ENCODE measurements at places on chromosomes 6 and 20. TPM values are rescaled to one million over a fixed set of nuclear protein-coding genes. Genes with fewer than 3 reads are reported as not detected.

The CLVS2 gene
- not detected for total RNA-seq

The DDX43 gene
- total RNA-seq = 0.78 TPM

DNA sequence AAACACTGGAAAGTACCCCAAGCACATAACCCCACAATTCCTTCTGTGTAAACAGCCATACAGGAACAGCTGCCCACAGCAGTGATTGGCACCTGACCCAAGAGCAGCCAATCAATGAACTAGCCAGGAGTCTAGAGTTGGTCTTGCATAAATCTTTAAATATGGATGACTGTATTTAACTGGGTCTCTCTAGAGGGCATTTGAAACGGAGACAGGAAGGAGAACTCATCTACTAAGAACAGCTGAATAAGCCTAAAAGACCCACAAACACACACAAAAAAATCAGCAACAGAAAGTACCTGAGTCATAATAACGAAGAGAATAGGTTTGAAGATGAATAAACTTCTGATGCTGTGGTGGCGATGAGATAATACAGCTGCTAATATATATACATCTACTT, 49.0 kb upstream of the ASF1A start:
- DNase-seq = no peak

DNA sequence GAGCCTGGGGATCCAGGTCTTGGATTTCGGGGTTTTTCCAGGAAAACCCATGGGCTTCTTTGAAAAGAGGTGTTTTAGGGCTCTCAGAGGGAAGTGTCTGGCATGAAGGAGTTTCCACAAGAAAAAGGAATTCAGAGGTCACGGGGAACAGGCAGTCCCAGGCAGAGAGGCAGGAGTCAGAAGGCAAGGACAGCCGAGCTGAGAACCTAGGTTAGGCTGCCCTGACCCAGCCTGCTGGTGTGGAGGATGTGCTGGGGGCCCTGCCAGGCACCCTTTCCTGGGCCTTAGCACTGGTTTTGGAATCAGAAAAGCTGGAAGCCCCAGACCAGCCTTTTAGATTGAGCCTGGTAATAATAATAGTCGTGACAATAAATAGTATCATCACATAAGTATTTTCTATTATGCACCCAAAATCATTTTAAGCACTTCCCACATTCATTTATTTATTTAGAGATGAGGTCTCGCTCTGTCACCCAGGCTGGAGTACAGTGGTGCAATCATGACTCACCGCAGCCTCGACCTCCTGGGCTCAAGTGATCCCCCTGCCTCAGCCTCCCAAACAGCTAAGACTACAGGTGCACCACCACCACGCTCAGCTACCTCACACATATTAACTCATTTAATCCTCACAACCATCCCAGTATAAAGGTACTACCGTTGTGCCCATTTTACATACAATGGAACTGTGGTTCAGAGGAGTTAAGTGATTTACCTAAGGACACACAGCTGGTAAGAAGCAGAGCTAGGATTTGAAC, 19.9 kb downstream of the TGM2 start:
- DNase-seq = no peak

GRCh38 chr6:77880501-77880900, 227.7 kb downstream of the MEI4 start:
- no peak for DNase-seq

- DNase-seq = no peak
These were observed 8.9 kb upstream of the LKAAEAR1 start for GRCh38 chr20:64093013-64093503.

- no peak for DNase-seq
These were observed 154.4 kb downstream of the TMEM200A start for GRCh38 chr6:130520221-130520620.

GRCh38 chr6:1575210-1576041, 34.3 kb upstream of the FOXC1 start:
- peak; percentile 36 for DNase-seq

DNA sequence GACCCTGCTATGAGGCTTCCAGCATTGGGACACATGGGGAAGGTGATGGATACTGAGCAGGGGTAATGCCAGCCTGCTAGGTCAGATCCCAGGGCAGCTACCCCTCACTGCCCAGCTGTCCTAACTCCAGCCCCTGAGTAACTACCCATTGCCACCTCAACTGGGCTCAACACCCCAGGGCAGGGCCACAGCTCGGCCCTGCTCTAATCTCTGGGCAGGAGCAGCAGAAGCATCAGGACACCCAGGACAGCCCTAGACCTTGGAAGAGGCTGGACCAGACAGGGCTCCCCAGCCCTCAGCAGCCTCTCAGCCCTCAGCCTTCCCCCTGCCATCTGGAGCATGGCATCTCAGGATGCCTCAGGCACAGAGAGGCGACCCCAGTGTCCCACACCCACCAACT, 67.4 kb upstream of the TOP1 start:
- DNase-seq = no peak

DNA sequence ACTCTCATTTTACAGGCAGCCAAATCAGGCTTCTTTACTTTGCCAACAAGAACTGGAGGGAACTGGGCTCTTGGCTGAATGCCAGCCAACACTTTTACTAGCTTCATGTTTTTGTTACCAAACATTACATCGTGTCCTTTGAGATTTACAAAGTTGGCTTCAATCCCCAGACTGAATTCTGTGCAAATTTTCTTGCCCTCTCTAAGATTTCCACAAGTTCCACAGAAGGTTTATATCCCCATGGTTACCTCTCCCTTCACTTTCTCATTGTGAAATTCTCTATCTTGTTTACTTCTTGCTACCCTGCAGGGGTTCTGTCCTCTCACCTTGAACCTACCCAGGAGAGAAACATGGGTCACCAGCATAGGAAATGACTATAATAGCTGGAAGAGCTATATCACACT, 37.6 kb upstream of the PLCB1 start:
- peak; percentile 22 for DNase-seq

- DNase-seq = peak; percentile 45
These were observed 57.4 kb downstream of the SYTL3 start for GRCh38 chr6:158707120-158707820.

- DNase-seq = no peak
These were observed 95.1 kb upstream of the FOXP4 start for GRCh38 chr6:41451039-41451438.

- DNase-seq = no peak
These were observed 271.3 kb upstream of the BTBD3 start for GRCh38 chr20:11646359-11646758.
